Activated naive CD4-positive, alpha-beta T cell treated with anti-CD3 and anti-CD28 coated beads for 36 hours (primary cell): ENCODE measurements at places on chromosomes 13 and 19. TPM values are rescaled to one million over a fixed set of nuclear protein-coding genes. Genes with fewer than 3 reads are reported as not detected.

GRCh38 chr19:28435551-28436271, 777.2 kb downstream of the UQCRFS1 start:
- no peak overlapping the region for H3K4me3 ChIP-seq
- H3K4me1 ChIP-seq, result no peaks in the 10 kb centered on the region
- H3K27me3 ChIP-seq, result peaks cover 2% of the 10 kb centered on the region
- H3K27ac ChIP-seq, result no peak overlapping the region
- DNase-seq, result no peak
- no peaks in the 10 kb centered on the region for H3K36me3 ChIP-seq

DNA sequence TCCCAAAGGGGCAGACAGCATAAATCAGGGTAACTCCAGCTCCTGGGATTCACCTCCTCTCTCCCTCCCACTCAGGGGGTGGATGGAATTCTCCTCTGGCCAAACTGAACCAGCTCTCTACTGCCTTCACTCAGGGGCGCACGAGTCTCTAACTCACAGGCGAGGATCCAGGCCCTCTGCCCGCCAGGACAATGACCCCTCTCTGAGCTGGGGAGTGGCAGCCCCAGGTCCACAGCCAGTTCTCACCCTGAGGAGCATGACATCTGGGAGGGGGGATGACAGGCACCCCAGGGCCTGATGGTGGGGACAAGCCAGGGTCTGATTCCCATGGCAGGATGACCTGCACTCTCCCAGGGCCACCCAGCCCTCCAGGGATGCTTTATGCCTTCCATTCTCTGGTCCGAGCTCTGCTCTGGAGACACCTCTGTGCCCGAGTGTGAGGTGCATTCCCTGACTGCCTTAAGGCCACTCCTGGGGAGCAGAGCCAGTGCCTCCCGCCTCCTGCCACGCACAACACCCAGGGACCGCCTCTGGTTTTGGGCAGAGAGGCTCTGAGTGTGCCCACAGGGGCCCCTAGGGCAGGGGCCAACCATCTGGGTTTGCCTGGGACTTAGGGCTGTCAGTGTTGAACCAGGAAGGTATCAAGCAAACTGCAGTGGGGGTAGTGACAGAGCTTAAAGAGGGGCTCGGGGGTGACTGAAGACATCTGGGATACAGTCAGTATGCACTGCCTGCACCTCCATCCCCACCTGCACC, 66.2 kb downstream of the GNG7 start:
- DNase-seq, result no peak
- no peak overlapping the region for H3K27ac ChIP-seq
- no peaks in the 10 kb centered on the region for H3K36me3 ChIP-seq
- peaks cover 15% of the 10 kb centered on the region for H3K4me1 ChIP-seq
- H3K4me3 ChIP-seq, result no peak overlapping the region
- peaks cover 4% of the 10 kb centered on the region for H3K27me3 ChIP-seq

GRCh38 chr13:111323549-111323948, 3.1 kb downstream of the TEX29 start:
- H3K27ac ChIP-seq, result no peak overlapping the region
- no peaks in the 10 kb centered on the region for H3K36me3 ChIP-seq
- no peak overlapping the region for H3K4me3 ChIP-seq
- peaks cover 3% of the 10 kb centered on the region for H3K4me1 ChIP-seq
- DNase-seq, result no peak
- H3K27me3 ChIP-seq, result no peaks in the 10 kb centered on the region

- peaks cover 2% of the 10 kb centered on the region for H3K27me3 ChIP-seq
- no peak for DNase-seq
Measured at GRCh38 chr13:111472559-111473460, 152.4 kb downstream of the TEX29 start.

Gene TNFSF11
- total RNA-seq, result 0.33 TPM

DNA sequence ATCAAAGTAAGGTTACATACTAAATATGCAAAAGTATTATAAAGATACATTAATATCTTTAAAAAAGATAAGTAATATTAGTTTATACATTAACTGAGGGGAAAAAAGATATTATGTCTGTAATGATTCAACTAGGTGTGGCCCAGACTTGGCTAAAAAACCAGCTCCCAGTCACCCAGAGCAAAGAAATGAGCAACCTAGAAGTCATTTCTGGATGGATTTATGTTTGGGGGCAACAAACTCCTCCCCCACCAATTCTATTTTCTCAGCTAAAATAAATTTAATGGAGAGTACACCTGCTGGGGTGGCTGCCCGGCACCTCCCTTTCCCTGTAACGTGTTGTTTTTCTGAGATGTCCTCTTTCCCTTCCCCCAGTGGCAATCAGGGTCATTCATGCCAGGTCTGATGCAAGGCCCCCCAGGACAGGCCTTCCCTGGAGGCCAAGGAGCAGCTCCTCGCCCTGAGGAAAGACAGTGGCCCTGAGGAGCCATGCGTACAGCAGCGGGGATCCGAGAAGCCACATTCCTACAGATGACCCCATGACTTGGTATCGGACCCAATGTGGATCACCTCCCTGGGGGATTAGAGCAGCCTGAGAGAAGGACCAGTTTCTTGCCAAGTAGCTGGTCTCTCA, 78.6 kb upstream of the DOCK9 start:
- no peak for DNase-seq
- no peak overlapping the region for H3K4me3 ChIP-seq
- H3K27me3 ChIP-seq, result no peaks in the 10 kb centered on the region
- no peaks in the 10 kb centered on the region for H3K36me3 ChIP-seq

Gene RFPL4AL1
- not detected for total RNA-seq

Gene ATP12A
- not detected for total RNA-seq

DNA sequence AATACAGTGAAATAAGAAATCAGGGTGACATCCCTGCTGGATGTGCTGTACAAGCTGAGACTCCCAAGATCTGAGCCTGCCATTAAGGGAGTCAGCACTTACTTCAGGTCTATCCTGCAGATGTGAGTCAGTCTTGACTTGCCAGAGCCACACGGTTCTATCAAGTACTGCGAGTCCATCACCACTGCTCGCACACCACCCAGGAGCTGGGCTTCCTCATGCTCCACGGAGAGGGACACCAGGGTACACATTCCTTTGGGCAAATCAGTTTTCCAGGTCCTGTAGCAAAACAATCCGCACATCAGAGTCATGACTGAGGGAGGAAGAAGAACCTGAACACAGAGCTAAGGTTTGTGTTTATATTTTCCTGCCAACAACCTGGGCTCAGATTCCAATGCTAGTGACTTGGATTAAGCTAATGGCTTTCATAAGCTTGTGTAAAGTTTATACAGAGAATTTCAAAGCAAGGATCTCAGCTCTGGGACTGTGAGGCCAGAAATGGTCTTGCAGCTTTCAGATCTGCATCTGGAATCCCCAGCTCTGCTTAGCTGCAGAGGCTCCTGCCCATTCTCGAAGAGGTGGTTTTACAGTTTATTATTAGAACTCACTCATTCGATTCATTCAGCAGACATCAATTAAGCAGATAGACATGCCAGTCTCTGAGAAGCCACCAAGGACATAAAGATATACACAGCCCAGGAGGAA, 90.6 kb downstream of the KL start:
- no peak overlapping the region for H3K4me3 ChIP-seq
- H3K36me3 ChIP-seq, result no peaks in the 10 kb centered on the region
- H3K27me3 ChIP-seq, result peaks cover 25% of the 10 kb centered on the region
- no peak overlapping the region for H3K27ac ChIP-seq

DNA sequence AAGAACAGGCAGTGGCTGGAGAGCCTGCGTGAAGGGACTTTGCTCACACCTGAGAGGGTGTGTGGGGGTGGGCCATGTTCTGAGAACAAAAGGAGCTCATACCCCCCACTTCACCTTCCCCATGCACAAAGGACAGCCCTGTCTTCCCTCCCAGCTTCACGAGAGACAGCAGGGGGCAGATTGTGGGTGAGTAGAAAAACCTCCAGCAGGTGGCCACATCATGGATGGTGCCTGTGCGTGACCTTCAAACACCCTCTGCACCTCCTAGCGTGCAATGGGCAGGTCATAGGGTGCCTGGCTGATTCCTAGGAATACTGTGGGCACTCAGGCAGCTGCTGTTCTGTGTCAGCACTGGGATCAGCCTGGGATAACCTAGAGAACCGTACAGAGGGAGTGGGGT, 36.3 kb upstream of the PSG9 start:
- DNase-seq, result no peak
- no peak overlapping the region for H3K4me3 ChIP-seq
- H3K27me3 ChIP-seq, result peaks cover 10% of the 10 kb centered on the region
- no peaks in the 10 kb centered on the region for H3K4me1 ChIP-seq

- H3K4me1 ChIP-seq, result no peaks in the 10 kb centered on the region
- no peak overlapping the region for H3K4me3 ChIP-seq
- H3K27me3 ChIP-seq, result no peaks in the 10 kb centered on the region
- peak; percentile 12 for DNase-seq
Measured at GRCh38 chr19:6312018-6312417, 21.4 kb downstream of the ACER1 start.

GRCh38 chr19:1210227-1210538, 4.6 kb downstream of the STK11 start:
- H3K36me3 ChIP-seq, result peaks cover 29% of the 10 kb centered on the region
- H3K27ac ChIP-seq, result no peak overlapping the region

DNA sequence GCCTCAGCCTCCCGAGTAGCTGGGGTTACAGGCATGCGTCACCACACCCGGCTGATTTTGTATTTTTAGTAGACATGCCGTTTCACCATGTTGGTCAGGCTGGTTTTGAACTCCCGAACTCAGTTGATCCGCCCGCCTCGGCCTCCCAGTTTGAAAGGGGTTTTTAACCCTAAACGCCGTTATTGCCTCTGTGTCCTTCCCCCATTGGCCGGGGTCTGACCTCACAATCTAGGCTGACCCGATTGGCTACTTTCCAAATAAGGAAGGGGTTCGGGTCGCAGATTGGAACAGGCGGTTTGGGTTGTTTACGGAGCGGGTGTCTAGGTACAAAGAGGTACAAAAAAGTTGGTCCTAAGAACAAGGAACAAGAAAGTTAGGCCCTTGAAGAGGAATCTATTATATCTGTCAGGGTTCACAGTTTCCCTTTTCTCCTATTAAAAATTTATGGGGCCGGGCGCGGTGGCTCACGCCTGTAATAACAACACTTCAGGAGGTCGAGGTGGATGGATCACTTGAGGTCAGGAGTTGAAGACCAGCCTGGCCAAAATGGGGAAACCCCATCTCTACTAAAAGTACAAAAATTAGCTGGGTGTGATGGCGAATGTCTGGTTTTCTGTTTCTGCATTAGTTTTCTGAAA, 1.0 kb downstream of the ZNF253 start:
- DNase-seq, result peak; percentile 78
- H3K27ac ChIP-seq, result peak overlapping the region; percentile 99
- H3K4me3 ChIP-seq, result peak overlapping the region; percentile 100

Gene GPR4
- total RNA-seq, result not detected

Gene ATP4A
- total RNA-seq, result not detected

DNA sequence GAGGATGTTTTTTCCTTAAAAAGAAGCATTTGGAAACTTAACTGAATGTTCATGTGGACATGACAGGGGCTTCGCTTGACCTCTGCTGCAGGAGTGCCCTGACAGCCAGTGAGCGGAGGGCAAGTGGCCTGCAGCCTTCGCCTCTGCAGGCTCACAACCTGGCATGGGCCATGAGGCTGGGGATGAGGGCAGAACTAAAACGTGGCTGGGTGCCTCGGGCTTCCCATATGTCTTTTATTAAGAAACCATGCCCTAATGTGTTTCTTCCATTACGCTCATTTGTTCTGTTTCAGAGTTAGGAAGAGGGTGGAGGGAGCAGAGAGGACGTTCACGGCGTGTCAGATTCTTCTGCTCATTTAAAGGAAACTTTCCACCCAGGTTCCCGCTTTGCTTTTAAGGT, 2.9 kb downstream of the ARHGEF7 start:
- peaks cover 11% of the 10 kb centered on the region for H3K4me1 ChIP-seq
- H3K4me3 ChIP-seq, result no peak overlapping the region
- H3K27me3 ChIP-seq, result peaks cover 44% of the 10 kb centered on the region
- no peak for DNase-seq
- no peaks in the 10 kb centered on the region for H3K36me3 ChIP-seq
- no peak overlapping the region for H3K27ac ChIP-seq

- H3K4me3 ChIP-seq, result peak overlapping the region; percentile 90
- H3K36me3 ChIP-seq, result peaks cover 17% of the 10 kb centered on the region
- DNase-seq, result peak; percentile 16
- H3K27me3 ChIP-seq, result no peaks in the 10 kb centered on the region
Measured at GRCh38 chr19:48170817-48171347, 402 bp downstream of the ZSWIM9 start.

DNA sequence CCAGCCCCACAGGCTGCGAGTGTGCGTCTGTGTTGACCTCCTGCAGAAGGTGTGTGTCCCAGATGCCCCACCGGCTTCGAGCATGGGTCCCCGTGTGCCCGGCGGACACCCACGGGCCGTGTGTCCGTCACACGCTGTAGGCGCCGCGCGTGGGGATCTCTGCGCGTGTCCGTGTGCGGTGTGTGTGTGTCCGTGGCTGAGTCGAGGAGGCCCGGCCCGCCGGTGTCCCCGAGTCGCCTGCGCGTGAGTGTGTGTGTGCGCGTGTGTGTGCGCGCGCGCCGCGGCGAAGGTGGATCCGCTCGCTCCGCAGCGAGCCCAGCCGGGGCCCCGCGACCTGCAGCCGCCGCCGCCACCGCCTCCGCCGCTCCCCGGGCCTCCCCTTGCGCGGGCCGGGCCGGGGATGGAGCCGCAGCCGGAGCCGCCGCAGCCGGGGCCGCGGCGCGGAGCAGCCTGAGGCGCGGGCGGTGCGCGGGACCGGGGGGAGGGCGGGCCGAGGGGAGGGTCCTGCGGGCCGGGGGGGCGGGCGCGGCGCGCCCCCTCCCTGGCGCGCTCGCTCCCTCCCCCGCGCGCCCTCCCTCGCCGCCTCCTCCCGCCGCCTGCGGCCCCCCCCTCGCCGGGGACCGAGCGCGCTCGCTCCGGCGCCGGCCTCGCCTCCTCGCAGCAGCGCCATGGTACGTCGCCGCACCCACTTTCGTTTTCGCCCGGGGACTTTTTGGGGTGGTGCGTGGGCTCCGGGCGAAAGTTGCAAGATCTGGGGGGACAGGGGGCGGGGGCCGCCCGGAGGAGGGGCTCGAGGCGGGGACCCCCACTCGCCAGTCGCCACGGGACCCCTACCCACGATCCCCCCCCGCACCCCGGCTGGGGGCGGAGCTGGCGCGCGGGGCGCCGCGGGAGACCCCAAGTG, 7.1 kb upstream of the NFIC start:
- H3K4me1 ChIP-seq, result peaks cover 32% of the 10 kb centered on the region
- H3K4me3 ChIP-seq, result peak overlapping the region; percentile 75
- H3K27me3 ChIP-seq, result peaks cover 8% of the 10 kb centered on the region
- H3K36me3 ChIP-seq, result no peaks in the 10 kb centered on the region
- DNase-seq, result peak; percentile 63

DNA sequence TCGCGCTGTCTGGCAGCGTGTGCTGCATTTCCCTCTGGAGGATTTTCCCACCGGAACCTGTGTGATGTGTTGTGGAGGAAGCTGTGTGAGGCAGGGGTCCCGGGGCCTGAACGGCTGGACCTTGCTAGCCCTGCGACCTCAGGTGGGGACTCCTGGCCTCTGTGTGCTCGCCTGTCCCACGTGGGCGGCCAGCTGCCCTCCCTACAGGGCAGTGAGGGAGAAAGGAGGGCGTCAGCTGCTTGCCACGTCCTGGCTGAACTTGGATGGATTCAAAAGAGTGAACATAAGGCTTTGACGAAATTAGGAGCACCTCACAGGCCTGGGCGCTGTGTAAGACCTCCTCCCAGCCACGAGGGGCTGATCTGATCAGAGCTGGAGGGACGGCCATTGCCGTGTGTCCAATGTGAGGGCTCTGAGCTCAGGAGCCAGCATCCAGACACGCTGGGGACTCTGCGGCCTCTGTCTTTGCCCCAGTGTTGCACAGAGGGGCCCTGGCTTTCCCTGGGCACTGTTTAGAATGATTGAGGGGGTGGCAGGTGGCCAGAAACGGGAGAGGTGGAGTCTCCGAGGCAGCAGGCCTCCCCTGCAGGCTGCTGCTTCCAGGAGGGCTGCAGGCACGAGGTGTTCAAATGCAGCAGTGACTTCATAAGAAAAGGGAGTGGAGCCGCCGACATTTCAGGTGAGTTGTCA, 13.0 kb downstream of the TFDP1 start:
- peaks cover 62% of the 10 kb centered on the region for H3K36me3 ChIP-seq
- H3K27me3 ChIP-seq, result no peaks in the 10 kb centered on the region
- H3K4me3 ChIP-seq, result no peak overlapping the region

Gene CGB2
- total RNA-seq, result not detected
